ENCODE measurements at places on chromosomes 11 and 22.
A peak's percentile ranks its signal among the peaks of the same experiment; 100 is the strongest.

DNA sequence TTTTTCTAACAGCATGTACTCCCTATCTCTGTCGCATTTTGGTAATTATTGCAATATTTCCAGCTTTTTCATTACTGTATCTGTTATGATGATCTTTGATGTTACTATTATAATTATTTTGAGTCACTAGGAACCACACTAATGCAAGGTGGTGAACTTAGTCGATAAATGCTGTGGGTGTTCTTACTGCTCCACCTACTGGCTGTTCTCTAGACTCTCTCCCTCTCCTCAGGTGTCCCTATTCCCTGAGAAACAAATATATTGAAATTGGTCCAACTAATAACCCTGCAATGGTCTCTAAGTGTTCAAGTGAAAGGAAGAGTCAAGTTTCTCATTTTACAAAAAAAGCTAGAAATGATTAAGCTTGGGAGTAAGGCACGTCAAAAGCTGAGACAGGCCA, 10.5 kb downstream of the ARL14EP start:
- H3K27ac ChIP-seq, result no peak overlapping the region
- no peaks in the 10 kb centered on the region for H3K27me3 ChIP-seq
- no peak overlapping the region for H3K4me3 ChIP-seq
- peaks cover 77% of the 10 kb centered on the region for H3K36me3 ChIP-seq
- no peaks in the 10 kb centered on the region for H3K4me1 ChIP-seq

GRCh38 chr11:457111-457760, 7.2 kb downstream of the PTDSS2 start:
- no peak overlapping the region for H3K4me3 ChIP-seq
- no peak overlapping the region for H3K27ac ChIP-seq
- H3K36me3 ChIP-seq, result peaks cover 16% of the 10 kb centered on the region
- H3K27me3 ChIP-seq, result no peaks in the 10 kb centered on the region
- DNase-seq, result no peak

GRCh38 chr11:17353821-17354600, 2.4 kb downstream of the NCR3LG1 start:
- no peaks in the 10 kb centered on the region for H3K36me3 ChIP-seq
- H3K27ac ChIP-seq, result no peak overlapping the region
- no peaks in the 10 kb centered on the region for H3K27me3 ChIP-seq
- DNase-seq, result no peak
- H3K4me3 ChIP-seq, result peak overlapping the region; percentile 69

DNA sequence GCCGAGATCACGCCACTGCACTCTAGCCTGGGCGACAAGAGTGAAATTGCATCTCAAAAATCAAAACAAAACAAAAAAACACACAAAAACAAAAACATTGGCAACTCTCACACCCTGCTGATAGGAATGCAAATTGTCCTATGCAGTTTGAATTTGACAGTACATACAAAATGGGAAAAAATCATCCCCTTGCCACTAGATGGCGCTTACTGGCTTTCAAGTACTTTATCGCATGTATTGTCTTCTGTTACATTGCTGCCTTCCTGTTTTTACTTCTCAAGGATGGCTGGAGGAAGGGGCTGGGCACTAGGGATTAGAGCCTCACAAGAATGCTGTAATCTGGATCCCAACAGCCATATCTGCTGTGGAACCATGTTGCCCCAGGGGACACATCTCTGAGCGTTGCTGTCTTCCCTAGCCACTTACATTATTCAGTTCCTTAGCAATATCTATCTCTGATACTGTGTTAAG, 59.4 kb upstream of the A4GALT start:
- no peaks in the 10 kb centered on the region for H3K36me3 ChIP-seq
- no peak overlapping the region for H3K4me3 ChIP-seq
- H3K27me3 ChIP-seq, result no peaks in the 10 kb centered on the region
- H3K27ac ChIP-seq, result no peak overlapping the region
- DNase-seq, result no peak

GRCh38 chr11:84300092-84300491, 1013.9 kb upstream of the CCDC90B start:
- no peak overlapping the region for H3K4me3 ChIP-seq
- no peaks in the 10 kb centered on the region for H3K27me3 ChIP-seq
- H3K4me1 ChIP-seq, result no peaks in the 10 kb centered on the region
- DNase-seq, result no peak
- no peak overlapping the region for H3K27ac ChIP-seq

GRCh38 chr11:105734426-105734825, 124.6 kb downstream of the GRIA4 start:
- no peak overlapping the region for H3K4me3 ChIP-seq
- no peaks in the 10 kb centered on the region for H3K27me3 ChIP-seq
- H3K4me1 ChIP-seq, result no peaks in the 10 kb centered on the region
- no peaks in the 10 kb centered on the region for H3K36me3 ChIP-seq

DNA sequence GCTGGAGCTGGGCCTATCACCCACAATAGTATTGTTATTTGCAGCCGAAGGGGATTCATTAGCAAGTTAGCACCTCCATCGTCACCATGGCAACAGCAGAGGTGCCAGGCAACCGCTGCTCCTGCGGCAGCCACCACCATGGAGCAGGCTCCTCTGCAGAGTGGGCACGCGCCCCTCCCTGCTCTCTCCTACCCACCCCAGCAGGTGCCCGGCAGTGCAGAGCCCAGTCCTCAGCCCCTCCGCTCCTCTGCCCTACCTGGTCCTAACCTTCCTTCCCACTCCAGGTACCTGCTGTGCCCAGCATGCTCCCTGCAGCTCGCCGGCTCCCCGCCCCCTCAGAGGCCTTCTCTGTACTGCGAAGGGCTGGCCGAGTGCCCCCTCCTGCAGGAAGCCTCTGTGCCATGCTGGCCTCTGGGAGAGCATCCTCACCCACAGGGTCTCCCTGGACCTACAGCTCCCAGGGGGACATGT, 3.6 kb downstream of the DUSP8 start:
- peaks cover 36% of the 10 kb centered on the region for H3K4me1 ChIP-seq
- no peak overlapping the region for H3K4me3 ChIP-seq
- H3K27me3 ChIP-seq, result no peaks in the 10 kb centered on the region
- no peak for DNase-seq
- H3K27ac ChIP-seq, result no peak overlapping the region

GRCh38 chr22:35961480-35962295, 66.9 kb downstream of the RBFOX2 start:
- H3K27ac ChIP-seq, result peak overlapping the region; percentile 48
- no peak overlapping the region for H3K4me3 ChIP-seq
- no peaks in the 10 kb centered on the region for H3K36me3 ChIP-seq
- H3K4me1 ChIP-seq, result peaks cover 11% of the 10 kb centered on the region
- no peak for DNase-seq
- H3K27me3 ChIP-seq, result no peaks in the 10 kb centered on the region

DNA sequence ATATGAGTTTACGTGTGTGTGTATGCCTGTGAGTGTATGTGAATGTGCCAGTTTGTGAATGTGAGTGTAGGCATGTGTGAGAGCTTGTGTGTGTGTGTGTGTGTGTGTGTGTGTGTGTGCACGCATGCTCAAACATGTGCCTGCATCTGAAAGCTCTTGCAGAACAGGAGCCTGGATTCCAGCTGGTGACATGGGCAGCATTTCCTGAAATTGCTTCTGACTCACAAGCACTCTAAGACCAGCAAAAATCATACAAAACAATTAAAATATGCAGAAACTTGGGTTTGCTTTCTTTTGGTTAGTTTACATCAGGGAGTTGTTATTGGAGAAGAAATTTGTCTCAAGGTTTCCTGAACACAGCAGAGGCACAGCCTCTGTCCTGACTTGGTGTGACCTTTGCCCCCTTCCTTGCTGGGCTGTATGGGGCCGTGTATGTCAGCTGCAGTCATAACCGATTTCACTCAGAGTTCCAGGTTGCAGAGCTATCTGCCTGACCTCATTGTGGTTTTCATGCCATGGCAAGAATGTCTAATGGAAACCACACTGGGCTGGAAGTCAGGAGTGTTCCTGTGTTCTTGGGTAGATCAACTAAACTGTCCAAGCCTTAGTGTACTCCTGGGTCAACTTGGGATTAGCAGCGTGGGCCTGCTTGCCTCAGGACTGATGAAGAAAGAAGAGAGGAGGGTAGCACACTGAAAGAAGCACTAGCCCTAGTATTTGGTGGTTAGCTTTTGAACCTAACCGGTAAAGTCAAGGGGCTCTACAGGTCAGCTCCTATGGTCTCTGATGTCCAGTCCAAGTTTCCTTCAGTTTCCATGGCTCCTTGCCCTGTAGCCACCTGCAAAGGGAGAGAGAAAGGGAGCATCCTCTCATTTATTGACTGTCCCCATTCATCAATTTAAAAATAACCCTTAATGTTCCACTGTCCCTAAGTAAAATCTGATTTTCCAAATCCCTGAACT, 143.7 kb downstream of the SNX19 start:
- no peak overlapping the region for H3K27ac ChIP-seq
- no peak overlapping the region for H3K4me3 ChIP-seq
- no peaks in the 10 kb centered on the region for H3K4me1 ChIP-seq
- no peak for DNase-seq
- no peaks in the 10 kb centered on the region for H3K36me3 ChIP-seq

Measured in upper lobe of left lung (tissue), 6 donors.